PC-9 (cell line): ENCODE measurements at places on chromosomes 3 and 15.

DNA sequence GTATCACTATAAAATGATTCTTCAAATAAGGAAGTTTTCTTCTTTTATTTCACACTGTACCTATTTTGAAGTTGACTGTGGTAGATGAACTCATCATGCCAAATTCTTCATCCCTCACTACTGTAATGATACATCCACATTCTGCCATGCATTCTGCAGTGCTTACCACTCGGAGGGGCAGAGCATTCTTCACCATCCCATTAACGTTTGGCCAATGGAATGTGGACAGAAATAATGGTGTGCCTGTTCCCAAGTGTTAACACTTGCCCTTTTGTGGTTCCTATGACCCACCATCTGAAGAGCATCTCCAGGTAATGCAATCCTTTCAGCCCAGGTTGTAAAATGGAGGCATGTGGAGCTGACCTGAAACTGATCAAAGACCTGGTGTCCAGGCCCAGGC lies 18.6 kb downstream of the GOLIM4 start:
- DNase-seq, result no peak

GRCh38 chr15:39181056-39181747 lies 399.7 kb upstream of the THBS1 start:
- DNase-seq, result no peak

- no peak for DNase-seq
These were observed 8.9 kb downstream of the ST3GAL6 start for GRCh38 chr3:98772022-98772421.

- DNase-seq, result no peak
These were observed 17.8 kb downstream of the MKRN2 start for GRCh38 chr3:12574661-12575060.

DNA sequence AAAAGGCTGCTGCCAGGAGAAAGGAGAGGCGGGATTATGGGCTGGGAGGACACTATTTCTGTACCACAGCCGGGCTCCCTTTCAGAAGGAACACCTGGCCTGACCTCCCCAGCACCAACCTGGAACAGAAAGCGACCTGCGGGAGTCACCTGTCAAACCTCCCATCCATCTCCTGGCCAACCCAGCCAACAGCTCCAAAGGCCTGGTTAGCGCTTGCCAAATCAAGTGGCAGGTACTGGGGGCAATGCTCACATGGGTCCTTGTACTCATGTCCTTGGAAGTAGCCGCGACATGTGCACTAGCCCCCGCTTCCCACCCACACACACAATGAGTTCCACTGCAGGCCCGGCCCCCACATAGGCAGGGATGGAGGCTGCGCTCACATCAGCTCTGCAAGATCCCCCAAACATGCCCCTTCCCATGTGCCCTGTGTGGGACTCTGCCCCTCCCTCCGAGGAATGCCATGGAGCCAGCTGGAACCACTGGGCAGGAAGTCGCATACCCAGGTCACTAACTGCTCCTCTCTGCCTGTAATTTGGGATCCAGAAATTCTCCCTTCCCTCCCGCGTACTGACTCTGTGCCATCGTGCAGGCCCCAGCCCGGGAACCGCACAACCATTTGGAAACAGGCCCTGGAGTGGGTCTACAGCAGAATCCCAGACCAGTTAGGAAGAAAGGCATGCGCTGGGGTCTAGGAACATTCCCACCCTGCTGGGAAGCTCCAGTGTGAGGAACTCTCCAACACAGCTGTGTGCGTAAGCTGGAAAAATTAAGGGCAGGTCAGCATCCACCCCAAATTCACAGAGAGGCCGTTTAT lies 98.9 kb downstream of the LRIG1 start:
- no peak for DNase-seq

DNA sequence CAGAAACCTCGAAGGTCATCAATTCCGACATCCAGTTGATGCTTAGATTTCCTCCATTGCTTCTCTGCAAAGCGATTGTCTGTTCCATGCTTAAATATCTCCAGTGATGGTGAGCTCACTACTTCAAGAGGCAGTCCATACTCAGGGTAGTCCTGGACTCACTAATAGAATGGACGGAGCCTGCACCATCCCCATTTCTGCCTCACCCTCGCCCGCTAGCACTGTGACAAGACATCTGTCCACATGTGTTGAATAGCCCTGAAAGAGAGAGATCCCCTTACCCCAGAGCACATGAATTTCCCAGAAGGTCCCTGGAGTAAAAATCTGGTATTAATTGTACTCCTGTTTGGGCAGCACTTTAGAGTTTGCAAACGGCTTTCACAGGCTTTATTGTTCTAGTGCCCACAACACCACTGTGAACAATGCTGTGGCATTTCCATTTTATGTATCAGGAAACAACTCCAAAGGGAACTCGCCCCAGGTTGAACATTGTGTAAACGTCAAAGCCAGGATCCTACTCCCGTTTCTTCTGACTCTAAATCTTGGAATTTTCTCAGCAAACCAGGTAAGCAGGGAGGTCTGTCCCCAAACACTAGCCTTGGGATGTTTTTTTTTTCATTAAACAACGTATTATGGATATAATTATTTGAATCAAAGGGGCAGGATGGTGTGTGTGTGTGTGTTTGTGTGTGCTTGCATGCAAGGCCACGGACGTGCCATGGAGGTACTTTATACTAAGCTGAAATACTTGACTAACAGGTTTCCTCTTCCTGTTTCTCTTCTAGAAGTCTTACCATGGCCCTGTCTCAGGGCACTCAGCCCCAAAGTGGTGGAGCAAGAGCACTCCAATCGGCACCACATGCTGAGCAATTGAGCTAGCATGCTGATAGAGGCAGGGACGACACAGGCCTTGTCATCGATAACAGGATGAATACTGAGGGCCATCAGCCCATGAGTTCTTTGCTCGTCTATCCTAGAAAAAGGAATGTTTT lies 198.3 kb downstream of the OPA1 start:
- peak; percentile 98 for DNase-seq

DNA sequence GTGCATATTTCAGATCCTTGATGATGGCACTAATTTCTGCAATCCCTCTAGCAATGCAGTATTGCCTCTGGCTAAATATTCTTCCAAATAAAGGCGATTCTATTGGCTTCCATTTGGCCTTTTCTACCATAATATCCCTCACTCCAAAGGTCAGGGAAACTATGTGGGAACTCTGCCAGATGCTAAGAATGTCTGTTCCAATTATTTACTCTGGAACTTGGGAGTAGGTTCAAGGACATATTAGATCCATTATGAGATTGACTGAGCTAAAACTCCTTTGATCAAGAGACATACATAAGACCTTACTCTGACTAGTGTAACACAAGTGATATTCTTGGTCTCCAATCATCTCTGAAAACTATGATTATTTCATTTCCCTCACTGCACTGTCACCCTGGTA lies 674.5 kb upstream of the NECTIN3 start:
- no peak for DNase-seq

- DNase-seq, result no peak
These were observed 668 bp downstream of the MRAS start for GRCh38 chr3:138348754-138349739.

- DNase-seq, result no peak
These were observed 346.2 kb downstream of the ZBBX start for GRCh38 chr3:167033866-167034265.

DNA sequence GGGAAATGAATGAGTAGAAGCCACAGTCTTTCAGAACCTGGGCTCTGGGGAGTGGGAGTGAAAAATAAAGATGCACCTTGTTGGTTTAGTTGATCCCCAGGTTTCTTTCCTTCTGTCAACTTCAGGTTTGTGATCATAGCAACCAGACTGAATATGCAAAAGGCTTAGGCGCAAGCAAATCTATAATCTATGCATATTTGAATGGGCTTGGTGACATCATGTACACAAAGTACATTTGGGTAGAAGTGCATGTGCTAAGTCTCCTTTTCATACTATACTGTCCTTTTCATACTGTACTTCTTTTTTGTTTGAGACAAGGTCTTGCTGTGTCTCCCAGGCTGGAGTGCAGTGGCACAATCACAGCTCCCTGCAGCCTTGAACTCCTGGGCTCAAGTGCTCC lies 132.4 kb upstream of the C2CD4B start:
- DNase-seq, result no peak

- no peak for DNase-seq
These were observed 69.1 kb downstream of the CMTM8 start for GRCh38 chr3:32307591-32307990.

- no peak for DNase-seq
These were observed 524.9 kb downstream of the NTRK3 start for GRCh38 chr15:87731630-87732029.

- DNase-seq, result no peak
These were observed 443.3 kb downstream of the MAGI1 start for GRCh38 chr3:65595222-65596028.

DNA sequence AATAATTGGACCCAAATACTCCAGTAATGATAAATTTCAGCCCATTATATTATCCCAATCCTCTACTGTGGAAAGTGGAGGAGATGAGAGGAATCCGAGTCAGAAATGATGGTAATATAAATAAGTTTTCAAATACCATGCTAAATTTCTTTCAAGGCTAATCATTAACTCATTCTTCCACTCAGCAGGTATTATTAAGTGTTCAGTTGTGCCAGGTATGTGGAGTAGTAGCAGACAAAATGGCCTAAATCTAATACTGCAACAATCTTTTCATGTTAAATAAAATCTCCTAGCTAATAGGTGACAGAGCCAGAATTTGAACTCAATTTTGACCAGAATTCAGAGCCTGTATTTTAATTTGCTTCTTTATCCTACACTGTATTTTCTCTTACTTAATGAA lies 538.6 kb upstream of the ROBO2 start:
- DNase-seq, result no peak

- no peak for DNase-seq
These were observed 47.0 kb downstream of the OXNAD1 start for GRCh38 chr3:16311960-16312451.

GRCh38 chr3:42043099-42043813 lies 47.9 kb upstream of the TRAK1 start:
- peak; percentile 34 for DNase-seq

GRCh38 chr15:47983533-47983932 lies 137.3 kb upstream of the SLC24A5 start:
- no peak for DNase-seq
